ENCODE measurements at places on chromosomes 4 and X. TPM values are rescaled to one million over a fixed set of nuclear protein-coding genes. Genes with fewer than 3 reads are reported as not detected.

The PNCK gene
- polyA plus RNA-seq = 0.28 TPM

The FAM53A gene
- polyA plus RNA-seq = 6.8 TPM

The HMGB2 gene
- polyA plus RNA-seq = 87.0 TPM

The MID1 gene
- polyA plus RNA-seq = 25.9 TPM

The ABLIM2 gene
- 2.0 TPM for polyA plus RNA-seq

The HSD17B13 gene
- 0.30 TPM for polyA plus RNA-seq

The NSD2 gene
- 25.7 TPM for polyA plus RNA-seq

The SLIT2 gene
- polyA plus RNA-seq = 29.2 TPM

The ACSL4 gene
- polyA plus RNA-seq = 30.2 TPM

The CLDN22 gene
- polyA plus RNA-seq = 0.32 TPM

Measured in hepatocyte (in vitro differentiated cells).